SK-N-SH (cell line): ENCODE measurements at places on chromosomes 1 and 21.

DNA sequence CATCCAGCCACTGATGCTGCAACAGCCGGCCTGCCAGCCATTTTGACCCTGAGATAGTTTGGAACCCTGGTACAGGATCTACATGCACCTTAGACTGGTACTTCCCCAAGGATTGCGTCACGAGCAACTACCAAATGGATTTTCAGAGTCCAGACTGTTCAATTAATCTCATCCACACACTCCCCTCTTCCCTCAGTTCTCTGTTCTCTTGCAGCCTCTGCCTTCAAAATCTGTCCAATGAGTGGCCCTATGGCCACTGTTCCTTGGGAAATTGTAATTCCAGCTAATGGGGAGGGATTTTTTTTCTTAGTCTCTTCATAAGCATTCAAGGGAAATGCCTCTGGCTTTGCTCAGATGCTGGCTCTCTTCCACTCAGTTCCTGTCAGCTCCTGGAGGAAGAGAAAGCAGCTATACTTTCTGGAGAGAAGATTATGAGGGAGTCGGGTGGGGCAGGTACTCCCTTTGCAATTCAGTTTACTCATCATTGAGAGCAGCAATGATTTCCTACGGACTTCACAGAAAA lies 19.8 kb upstream of the UAP1 start:
- no peak for DNase-seq

DNA sequence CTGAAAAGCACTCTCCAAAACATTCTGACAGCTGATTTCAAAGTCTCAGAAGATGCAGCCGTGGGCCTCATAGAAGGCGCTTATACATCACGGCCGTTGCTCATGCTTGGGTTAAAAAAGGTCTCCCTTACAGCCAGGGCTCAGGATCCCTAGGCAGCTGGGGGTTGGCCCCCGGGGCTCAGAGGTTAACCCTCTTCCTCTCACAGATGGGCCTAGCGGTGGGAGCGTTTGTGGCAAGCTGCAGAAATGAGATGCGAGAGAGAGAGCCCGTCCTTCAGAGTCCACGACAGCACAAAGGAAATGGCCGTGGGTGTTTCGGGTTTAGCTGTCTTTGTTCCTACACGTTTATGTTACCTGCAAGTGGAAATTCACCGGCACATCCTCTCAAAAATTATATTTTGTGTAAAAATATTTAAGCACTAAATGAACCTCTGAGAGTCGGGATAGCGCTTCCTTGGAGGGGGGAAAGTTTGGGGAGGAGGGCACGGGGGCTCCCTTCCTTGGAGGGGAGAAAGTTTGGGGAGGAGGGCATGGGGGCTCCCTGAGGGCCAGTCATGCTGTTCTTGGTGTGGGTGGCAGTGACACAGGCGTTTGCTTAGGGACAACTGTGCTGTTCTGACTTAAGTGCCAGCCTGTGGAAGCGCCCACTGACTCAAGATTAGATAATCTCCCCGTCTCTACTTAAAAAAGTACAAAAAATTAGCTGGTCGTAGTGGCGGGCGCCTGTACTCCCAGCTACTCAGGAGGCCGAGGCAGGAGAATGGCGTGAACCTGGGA lies 20.5 kb upstream of the PRDM15 start:
- DNase-seq, result no peak

DNA sequence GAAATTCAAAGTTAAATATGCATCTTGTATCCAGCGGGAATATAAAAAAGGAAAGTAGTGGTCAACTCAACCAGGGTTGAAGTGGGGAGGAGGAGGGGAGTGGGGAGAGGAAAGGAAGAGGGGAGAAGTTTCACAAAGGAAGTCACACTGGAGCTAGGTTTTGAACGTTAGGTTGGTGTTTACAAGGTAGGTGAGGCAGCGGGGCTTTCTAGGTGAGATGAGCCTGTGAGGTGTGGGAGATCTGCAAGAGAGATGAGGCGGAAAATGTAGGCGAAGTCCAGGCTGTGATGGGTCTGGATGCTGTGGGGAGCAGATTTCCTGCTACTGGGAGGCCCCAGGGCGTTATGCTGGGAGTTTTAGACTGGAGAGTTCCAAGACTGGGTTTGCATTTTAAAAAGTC lies 36.1 kb upstream of the IL20 start:
- DNase-seq, result no peak

GRCh38 chr1:171019971-171020370 lies 70.7 kb upstream of the FMO3 start:
- DNase-seq, result no peak

- no peak for DNase-seq
Observed at GRCh38 chr1:164709126-164709525, 150.1 kb downstream of the PBX1 start.

DNA sequence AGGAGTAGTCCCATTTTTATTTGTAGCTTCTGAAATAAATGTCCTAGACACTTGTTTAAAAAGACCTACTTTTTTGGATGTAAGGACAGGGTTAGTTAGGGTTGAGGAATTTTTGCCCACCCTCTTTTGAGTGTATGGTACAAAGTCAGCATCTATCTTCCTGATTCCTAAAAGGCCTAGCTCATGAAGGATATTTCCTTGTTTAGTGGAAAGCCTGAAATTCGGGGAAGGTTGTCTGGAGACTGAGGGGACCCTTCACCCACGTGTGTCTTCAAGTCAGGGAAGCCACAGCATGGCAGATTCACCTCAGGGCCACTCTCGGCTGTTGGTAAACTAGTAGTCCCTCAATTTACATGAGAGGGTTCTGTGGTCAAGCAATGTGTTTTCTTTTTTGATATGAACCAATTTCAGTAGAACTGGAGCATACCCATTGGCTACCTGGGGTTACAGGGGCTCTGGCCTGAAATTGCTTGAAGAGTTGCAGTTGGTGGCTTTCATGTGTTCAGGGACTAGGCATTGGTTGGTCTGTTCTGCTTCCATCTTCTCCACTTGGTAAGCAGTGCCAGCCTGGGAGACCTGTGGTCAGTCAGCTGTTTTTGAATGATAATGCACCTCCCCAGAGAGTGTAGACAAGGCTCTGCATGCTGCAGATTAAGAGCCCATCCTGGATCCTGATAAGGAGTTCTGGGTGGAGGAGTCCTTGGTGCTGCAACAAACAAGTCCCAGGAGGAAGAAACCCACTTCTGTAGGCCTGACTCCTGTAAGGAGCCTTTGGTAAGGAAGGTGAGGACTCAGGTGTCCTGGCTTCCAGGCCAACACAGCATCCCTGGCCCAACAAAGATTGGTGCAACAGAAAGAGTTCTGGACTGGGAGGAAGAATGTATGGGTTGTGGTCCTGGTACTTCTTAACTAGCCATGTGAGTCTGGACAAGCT lies 6.3 kb downstream of the BTG2 start:
- DNase-seq, result no peak

DNA sequence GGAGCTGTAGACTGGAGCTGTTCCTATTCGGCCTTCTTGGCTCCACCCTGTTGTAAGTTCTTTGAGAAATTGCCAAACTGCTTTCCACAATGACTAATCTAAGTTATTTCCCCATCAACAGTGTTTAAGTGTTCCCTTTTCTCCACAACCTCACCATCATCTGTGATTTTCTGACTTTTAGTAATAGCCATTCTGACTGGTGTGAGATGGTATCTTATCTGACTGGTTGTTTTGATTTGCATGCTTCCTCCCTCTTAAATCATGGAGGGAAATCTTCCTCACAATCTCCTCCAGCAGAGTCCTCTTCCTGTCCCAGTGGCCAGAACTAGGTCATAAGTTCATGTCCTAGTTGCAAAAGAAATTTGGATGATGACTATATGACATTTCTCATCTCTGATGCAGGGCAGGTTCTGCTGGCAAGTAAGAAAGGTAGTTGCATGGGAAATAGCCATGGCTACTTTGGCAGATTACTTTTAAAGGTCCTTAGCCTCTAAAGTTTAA lies 294.0 kb downstream of the LRRC40 start:
- no peak for DNase-seq

- DNase-seq, result no peak
Observed at GRCh38 chr1:7233646-7234470, 448.6 kb downstream of the CAMTA1 start.

DNA sequence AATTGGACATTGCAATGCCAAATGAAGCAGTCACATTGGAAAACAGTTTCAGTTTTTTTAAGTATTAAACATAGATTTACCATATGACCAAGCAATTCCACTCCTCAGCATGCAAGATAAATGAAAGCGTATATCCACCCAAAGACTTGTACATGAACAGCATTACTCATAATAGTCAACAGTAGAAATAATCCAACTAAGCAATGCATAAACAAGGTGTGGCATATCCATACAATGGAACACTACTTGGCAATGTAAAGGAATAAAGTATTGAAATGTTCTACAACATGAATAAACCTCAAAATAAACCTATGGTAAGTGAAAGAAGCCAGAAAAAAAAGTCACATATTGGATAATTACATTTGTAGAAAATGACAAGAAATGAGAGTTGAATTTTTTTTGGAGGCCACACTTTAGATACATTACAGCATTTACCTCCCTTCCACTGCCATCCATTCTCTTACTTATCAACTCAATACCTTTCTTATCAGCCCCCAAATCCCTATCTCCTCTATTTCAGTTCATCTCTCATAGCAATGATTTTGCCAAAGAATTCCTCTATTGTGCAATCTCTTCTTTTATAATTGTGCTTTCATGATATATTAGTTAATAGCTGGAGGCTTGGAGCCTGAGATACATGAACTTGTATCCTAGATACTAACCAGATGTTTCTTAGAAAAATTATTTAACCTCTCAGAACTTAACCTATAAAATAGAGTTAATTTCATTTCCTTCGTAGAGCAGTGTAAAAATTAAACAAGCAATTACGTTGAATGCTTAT lies 414.2 kb upstream of the C1orf87 start:
- DNase-seq, result no peak

GRCh38 chr1:111212634-111213335 lies 12.3 kb upstream of the DENND2D start:
- DNase-seq, result no peak

DNA sequence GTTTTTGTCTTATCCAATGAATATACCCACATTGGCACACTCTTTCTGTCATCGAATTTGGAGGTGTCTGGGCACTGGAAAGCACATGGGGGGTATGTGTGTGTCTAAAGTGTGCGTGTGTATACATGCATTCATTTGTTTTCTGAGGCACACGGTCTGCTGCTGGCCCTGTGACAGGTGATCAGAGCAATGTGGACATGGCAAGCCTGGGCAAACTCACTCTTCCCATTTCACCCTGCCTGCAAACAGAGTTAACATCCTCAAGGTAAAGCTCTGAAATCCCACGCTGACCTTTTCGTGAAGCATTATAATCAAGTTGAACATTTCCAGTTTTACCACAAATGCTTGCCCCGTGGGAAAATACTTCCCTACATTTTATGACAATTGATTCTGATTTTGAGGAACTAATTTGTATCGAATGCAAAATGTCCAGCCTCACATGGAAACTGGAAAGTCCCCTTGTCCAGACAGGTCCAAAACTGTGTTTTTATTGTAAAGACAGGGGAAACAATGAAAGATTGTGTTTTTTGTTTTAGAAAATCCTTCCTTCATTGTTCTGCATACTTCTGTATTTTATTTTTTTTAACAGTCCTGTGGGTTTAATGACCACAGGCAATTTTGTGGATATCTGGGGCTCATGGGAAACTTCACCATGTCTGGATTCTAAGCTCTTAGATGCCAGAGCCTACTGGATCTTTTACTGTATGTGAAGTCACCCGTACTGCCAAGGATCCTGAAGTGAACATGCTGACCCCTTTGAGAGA lies 160.9 kb downstream of the PBX1 start:
- no peak for DNase-seq

- DNase-seq, result peak; percentile 58
Observed at GRCh38 chr1:53754484-53755312, 15.7 kb upstream of the GLIS1 start.

DNA sequence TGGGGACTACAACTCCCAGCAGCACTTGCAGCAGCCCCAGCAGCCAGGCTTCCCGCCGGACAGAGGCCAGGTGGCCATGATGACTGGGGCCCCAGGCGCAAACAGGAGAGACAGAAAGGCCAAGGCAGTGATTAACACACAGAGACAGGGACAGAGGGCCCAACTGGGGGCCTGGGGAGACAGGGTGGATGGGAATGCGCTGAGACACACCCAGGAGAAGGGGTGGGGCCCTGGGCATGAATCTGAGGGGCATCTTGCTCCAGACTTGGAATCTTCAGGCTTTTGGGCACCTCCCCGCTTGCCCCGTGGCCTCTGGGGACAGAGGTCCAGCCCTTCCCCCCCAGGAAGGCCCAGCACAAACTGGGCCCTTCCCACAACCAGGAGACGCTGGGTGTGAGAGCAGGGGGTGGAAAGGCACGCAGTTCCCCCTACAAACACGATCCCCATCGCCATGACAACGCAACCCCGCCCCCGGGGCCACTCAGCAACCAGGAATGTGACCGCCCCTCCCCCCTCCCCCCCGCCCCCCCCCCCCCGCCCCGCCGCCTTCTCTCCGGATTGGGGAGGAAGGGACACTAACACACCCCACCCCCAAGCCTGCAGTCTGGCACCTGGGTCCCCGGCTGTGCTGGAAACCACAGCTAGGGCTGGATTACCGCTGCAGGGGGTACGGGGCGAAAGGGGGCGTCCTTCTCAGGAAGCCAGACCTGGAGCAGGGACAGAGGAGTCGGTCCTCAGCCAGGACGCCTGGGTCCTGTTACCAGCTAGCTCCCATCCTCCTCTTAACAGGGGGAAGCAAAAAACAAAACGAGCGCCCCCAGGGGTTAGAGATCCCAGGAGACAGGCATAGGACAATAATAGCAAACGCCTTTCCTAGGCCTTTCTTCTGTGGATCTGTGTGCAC lies 4.5 kb downstream of the HDGF start:
- peak; percentile 91 for DNase-seq

GRCh38 chr1:165075725-165076370 lies 280.7 kb downstream of the LMX1A start:
- peak; percentile 50 for DNase-seq

- no peak for DNase-seq
Observed at GRCh38 chr1:154413177-154413783, 8.1 kb downstream of the IL6R start.

- no peak for DNase-seq
Observed at GRCh38 chr1:155307247-155307740, 1.4 kb upstream of the FDPS start.

- DNase-seq, result no peak
Observed at GRCh38 chr1:5793516-5793915, 198.7 kb downstream of the NPHP4 start.

DNA sequence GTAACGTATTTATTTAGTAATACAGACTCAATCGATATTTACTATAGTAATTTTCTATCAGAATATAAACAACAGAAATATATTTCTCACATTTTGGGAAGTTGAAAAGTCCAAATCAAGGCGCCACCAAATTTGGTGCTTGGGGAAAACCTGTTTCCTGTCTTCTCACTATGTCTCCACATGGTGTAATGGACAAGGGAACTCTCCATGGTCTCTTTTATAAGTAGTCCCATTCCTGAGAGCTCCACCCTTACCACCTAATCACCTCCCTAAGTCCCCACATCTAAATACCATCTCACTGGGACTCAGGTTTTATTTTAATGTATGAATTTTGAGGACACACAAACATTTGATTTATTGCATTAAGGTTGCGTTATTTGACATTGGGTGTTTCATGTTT lies 848.0 kb downstream of the LTN1 start:
- no peak for DNase-seq

- DNase-seq, result no peak
Observed at GRCh38 chr1:198638441-198638840, 399 bp upstream of the PTPRC start.
